ENCODE measurements at places on chromosomes 2 and 18.

GRCh38 chr2:149464396-149464795 lies 123.2 kb downstream of the MMADHC start:
- no peak for DNase-seq

GRCh38 chr2:101187131-101187530 lies 35.9 kb upstream of the TBC1D8 start:
- DNase-seq, result no peak

DNA sequence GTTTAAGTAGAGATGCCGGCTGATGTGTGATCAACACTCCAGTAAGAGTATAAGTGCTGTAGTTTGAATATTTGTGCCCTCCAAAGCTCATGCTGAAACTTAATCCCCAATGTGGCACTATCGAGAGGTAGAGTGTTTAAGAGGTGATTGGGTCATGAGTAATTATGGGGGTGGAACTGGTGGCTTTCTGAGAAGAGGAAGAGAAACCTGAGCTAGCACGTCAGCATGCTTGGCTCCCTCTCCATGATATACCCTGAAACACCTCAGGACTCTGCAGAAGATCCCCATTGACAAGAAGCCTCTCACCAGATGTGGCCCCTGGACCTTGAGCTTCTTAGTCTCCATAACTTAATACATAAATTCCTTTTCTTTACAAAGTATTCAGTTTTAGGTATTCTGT lies 584.8 kb downstream of the TSN start:
- no peak for DNase-seq

DNA sequence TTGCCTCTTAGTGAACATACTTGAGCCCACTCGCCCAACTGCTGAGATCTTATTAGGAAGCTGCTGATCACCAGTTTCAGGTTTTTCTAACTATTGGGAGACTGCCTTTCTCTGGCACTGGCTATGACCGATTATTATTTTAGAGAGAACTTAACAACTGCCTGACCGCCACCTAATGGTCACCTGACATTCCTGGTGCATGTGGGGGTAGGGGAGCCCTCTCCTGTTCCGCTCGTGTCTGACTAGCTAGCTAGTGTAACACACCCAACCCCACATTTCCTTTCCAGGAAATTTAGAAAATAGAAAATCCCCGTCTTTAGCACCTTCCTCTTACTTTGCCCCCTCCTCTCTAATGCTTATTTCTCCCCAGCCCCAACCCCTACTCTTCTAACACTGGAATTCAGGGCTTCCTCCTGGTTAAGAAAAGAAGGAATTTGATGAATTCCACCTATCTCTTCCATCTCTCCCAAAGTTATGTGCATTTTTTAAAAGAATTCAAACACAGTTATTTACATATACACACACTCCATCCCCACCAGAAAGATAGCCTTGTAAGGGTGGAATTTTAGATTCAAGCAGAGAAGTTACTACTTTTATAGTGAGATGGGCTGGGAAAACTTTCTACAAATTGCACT lies 19.4 kb upstream of the DNER start:
- no peak for DNase-seq

DNA sequence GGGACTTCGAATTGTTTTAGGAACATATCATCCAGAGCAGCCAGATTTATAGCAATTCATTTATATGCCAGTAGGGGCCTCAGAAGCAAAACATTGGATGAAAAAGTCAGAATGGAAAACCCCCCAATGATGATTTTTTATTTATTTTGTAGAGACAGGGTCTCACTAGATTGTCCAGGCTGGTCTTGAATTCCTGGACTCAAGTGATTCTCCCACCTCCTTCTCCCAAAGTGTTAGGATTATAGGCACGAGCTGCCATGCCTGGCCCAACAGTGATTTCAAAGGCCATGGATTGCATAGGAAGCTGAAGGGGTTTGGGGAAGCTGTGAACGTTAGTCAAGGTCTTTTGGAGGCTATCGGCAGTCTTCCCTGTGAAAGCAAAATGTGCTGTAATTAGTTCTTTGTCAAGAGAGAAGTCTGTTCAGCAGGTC lies 21.9 kb upstream of the MCFD2 start:
- DNase-seq, result no peak

DNA sequence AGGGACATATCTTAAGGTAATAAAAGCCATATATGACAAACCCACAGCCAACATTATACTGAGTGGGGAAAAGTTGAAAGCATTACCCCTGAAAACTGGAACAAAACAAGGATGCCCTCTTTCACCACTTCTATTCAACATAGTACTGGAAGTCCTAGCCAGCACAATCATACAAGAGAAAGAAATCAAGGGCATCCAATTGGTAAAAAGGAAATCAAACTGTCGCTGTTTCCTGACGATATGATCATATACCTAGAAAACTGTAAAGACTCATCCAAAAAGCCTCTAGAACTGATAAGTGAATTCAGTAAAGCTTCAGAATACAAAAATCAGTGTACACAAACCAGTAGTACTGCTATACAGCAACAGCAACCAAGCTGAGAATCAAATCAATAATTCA lies 53.8 kb upstream of the PSME4 start:
- DNase-seq, result no peak

- DNase-seq, result no peak
These were observed 4.3 kb downstream of the KLF7 start for GRCh38 chr2:207161247-207162123.

DNA sequence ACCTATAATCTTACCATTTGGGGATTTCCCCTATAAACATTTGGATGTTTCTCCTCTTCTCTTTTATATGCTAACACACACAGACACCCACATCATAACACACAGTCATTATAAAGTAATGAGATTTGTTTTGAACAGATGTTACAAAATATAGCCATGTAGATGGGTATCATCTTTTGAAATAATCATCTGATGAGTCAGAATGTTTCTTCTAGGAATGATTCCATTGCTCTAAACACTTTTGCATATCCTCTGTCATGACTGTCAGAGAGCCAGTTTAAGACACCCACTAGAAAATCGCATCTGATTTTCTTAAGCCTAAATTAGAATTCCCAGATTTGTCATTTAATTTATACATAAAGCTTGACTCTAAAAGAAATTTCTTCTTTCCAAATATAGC lies 442.6 kb downstream of the CMPK2 start:
- DNase-seq, result no peak
